ENCODE measurements at places on chromosomes 4 and X.

DNA sequence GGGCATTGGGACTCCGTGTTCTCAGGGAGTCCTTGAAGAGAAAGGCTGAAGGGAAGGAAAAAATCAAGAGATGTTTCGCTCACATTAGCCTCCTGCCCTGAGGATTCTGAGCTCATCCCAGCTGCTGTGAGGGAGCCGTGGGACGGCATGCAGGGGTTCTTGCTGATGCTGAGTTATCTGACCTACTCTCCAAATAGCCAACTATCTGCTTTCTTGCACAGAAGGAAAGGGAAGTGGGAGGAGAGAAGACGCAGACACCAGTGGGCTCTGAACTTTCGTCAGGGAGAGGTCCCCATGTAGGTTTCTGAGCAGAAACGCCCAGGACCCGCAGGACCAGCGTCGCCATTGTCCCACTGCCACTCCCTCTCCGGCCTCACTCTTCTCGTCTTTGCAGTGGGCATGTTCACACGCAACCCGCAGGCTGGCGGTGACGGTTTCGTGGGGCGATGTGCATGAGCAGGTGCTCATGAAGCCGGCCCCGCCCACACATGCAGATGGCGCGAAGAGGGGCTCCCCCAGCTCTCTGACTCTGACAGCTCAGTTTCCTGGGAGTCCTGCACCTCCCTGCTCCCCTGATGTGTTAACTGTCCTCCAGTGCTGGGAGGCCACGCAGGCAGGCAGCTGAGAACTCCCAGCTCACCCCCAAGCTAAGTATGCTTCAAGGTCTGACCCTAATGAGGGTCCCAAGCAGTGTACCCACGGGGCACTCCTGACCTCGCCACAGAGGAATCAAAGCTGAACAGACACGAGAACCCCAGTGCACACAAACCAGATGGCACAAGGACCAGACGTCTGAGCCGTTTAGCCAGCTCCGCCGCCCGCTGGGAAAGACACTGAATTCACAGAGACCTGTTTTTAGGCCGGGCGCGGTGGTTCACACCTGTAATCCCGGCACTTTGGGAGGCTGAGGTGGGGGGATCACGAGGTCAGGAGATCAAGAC, 13.6 kb upstream of the ABLIM2 start:
- DNase-seq, result no peak

DNA sequence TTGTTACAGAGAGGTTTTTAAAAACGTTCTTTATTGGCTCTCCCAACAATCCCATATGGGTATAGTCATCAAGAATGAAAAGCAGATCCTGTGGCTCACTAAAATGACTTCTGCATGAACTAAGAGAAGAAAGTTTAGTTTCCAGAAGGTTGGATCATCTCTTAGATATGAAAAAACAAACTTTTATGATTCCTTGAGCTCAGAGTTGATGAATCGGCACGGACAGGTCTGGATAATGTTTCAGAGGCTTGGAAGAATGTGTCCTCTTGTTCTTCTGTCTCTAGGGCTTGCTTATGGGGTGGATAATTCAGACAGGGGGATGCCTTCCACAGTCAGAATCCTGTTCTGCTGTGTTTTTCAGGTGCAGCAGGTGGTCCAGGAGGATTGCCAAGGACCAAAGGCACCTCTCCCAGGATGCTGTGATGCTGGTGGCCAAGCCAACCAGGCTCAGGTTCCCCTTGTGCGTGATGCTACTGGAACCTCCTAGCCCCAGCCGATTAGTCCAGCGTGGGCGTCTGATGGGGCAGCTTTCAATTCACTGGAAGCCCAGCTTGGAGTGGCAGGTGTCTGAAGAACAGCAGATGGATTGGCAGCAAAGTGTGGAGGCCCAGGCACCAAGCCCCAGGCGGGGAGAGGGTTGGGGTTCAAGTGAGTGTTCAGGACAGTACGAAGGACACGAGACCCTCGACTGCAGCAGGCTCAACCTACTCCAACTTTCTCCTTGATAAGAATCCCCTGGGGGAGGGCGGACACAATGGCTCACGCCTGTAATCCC, 30.3 kb downstream of the CCKAR start:
- peak; percentile 68 for DNase-seq

- peak; percentile 50 for DNase-seq
Measured at GRCh38 chr4:183576701-183577404, 72.0 kb downstream of the ING2 start.

DNA sequence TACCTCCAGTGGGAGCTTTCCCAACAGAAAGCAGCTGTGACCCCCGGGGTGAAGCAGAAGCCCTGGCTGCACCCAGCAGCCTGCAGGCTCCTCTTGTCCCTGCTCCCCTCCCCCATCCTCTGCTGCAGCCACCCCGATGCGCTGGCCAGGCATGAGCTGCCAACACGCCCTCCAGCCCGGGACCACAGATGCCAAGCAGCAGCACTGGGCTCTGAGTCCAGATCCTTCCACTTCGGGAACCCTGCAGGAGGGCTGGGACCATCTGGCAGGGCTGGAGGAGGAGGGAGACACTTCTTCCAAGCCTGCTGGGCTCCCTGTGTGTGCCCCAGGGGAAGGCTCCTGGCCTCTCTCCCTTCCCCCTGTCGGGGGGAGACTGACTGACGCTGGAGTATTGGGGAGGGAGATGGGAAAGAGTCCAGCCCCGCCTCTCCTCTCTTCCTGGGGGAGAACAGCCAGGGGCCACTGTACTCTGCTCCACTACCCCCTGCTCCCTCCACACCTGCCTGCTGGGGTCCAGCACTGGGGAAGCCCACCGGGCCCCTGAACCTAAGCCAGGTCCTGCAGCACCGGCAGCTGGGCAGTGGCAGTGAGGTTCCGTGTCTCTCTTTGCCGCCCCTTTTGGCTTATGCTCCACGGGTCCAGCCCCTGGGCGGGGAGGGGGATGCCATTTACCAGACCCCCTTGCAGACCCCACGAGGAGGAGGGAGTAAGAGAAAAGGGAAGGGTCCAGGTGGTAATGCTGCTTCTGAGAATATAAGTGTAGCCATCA, 55.7 kb downstream of the PPP2R2C start:
- no peak for DNase-seq

GRCh38 chr4:24881508-24882196, 31.2 kb downstream of the CCDC149 start:
- no peak for DNase-seq

GRCh38 chr4:174907508-174907907, 10.7 kb upstream of the ADAM29 start:
- no peak for DNase-seq

- DNase-seq, result no peak
Measured at GRCh38 chrX:10085223-10085622, 71.6 kb upstream of the CLCN4 start.
